ENCODE measurements at places on chromosomes 3 and 15.

GRCh38 chr3:144586382-144586781 lies 614.8 kb downstream of the DIPK2A start:
- no peak for DNase-seq

DNA sequence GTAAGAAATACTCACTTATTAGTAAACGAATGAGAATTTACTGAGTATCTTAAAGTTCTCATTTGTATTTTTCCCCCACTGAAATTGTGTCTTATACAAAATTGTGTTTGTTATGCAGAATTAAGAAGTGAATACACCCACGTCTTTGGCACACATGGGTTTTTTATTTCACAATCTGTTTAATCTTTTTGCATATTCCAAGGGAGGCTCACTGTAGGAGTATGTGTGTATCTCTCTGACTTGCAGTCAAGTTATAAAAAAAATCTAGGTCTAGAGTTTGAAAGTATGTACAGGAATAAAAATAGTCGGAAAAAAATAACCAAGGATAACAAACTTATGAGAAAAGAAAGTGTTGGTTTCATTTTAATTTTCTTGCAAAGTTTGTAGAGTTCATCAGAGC lies 255.2 kb downstream of the PDCD6IP start:
- DNase-seq: no peak

GRCh38 chr3:78741066-78741645 lies 1026.6 kb downstream of the ROBO1 start:
- no peak for DNase-seq

DNA sequence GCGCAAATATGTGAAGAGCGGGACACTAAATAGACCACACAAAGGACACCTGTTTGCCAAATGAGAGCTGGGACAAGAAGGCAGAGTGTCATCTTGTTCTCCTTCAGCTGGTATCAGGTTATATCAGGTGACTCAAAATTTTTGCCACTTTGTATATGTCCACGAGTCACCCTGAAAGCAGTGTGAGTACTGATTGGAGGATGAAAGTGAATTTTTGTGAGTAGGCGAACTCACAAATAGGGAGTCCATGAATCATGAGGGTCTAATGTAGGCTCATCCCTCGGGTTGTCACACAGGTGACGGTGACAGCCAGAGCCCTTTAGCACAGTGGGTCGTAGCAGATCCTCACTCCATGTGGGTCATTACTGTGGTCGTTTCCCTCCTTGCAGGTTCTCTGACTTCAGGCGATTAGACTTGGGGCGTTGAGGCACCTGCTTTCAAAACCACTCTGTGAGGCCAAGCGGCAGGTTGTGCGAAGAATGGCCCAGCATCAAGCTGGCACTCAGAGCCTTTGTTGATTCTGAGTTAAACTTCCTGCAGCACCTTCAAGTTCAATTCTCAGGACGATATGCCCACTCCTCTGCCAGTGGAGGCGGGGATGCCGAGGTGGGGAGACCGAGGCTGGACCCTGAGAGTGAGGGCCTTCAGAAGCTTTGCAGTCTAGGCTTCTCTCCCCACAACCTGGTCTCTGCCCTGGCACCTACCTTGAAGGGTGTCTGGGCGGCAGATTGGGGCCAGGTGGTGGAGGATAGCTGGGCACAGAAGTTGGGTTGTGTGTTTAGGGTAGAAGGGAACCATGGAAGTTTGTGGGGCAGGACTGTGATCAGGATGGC lies 173.8 kb downstream of the SMAD6 start:
- DNase-seq: no peak

- DNase-seq: no peak
Measured at GRCh38 chr15:81780966-81781365, 264.9 kb downstream of the MEX3B start.

DNA sequence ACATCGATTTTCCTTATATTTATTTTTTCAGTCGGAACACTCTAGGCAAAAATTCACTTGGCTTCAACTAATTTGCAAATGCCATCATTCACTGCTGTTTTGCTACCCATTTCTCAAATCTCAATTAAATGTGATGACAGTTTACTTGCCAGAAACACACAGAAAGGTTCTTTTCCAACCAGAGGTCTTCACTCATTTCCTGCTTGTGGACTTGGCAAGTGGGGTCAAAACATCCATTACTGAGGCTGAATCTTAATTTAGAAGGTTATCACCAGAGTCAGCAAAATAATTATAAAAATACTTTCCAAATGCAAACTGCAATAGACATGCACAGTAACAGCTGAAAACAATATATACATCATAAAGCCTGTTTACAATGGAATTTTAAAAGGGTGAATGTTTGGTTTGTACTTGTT lies 625.4 kb upstream of the TBL1XR1 start:
- DNase-seq: no peak

GRCh38 chr15:41492597-41493204 lies 973 bp upstream of the ITPKA start:
- DNase-seq: no peak
